ENCODE measurements at places on chromosomes 2 and 18. TPM values are rescaled to one million over a fixed set of nuclear protein-coding genes. Genes with fewer than 3 reads are reported as not detected.
A peak's percentile ranks its signal among the peaks of the same experiment; 100 is the strongest.

SNORC gene
- 0.72 TPM for total RNA-seq

- no peak for DNase-seq
Observed at GRCh38 chr18:10559553-10560451, 34.0 kb downstream of the NAPG start.

- no peak for DNase-seq
Observed at GRCh38 chr2:76197842-76198448, 487.2 kb upstream of the GCFC2 start.

LPIN2 gene
- 48.1 TPM for total RNA-seq

ICOS gene
- not detected for total RNA-seq

DNA sequence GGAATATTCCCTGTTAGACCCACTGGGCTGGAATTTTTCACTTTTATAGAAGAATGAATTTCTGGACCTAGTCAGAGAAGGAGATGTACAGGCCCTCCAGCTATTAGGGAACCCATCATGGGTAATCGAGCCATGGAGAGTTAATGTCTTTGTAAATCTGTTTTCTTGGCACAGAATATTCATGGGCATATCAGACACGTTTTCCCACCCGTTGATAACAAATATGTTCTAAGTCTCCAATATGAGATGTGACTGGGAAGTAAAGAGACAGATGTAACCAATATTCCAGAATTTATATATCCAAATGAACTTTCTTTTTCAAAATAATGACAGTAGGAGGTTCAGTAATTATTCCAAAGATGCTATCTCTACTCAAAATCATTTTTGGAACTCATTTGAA, 38.7 kb downstream of the CCDC85A start:
- DNase-seq: no peak

SLC9A4 gene
- total RNA-seq: not detected

DNA sequence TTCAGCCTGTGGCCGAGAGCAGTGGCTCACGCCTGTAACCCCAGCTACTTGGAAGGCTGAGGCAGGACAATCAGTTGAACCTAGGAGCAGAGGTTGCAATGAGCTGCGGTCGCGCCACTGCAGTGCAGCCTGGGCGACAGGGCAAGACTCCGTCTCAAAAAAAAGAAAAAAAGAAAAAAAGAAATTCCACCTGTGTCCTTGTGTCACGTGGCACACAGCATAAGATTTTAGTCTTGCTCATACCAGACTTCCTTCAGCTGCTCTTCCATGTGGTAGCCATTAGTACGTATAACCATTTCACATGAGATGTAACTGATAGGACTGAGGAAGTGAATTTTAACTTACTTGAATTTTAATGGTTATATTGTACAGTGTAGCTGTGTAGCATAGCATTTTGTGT, 4.0 kb downstream of the NOP58 start:
- no peak for DNase-seq

GKN1 gene
- 0.29 TPM for total RNA-seq

DNA sequence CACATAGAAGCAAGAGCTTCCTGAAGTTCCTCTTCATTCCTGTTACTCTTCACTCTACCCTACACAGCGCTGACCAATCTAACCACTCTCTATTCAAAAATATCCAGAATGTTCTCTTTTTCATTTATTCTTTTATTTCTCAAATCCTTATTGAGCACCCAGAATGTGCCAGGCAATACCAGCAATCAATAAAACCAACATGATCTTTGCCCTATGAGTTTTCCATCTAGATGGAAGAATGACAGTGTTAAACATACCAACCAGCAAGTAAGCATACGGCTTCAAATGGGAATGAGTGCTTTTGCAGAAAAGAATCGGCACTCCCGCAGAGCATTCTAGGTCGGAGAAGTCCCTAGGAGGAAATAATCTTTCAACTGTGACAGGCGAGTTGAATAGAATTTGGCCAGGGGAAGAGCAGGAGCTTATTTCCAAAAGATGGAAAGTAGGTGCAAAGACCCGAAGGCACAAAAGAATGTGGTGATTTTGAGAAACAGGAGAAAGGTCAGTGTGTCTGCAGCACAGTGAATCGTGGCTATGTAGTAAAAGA, 217.8 kb upstream of the MEIS1 start:
- DNase-seq: no peak

DNA sequence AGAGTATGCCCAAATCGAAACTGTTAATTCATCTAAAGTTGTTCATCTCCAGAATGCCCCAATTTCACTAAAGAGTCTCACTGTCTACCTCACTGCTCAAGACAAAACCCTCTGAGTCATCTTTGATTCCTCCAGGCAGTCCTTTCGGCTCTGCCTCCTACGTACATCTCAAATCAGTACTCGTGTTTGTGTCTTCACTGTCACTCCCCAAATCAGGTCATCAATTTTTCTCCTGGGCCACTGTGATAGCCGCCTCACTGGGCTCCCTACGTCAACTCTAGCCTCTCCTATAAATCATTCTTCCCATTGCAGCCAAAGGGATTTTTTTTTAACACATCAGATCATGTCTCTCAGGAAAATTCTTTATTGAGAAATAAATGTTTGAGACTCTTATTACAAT, 42.1 kb upstream of the TTC39C start:
- no peak for DNase-seq

SEPTIN10 gene
- total RNA-seq: 101 TPM

- no peak for DNase-seq
Observed at GRCh38 chr18:67035026-67035425, 431.1 kb upstream of the CDH19 start.

- DNase-seq: no peak
Observed at GRCh38 chr2:109185338-109185737, 56.3 kb downstream of the SH3RF3 start.

GRCh38 chr2:56077359-56077915, 106.4 kb upstream of the CCDC85A start:
- no peak for DNase-seq

GRCh38 chr2:120017201-120017600, 4.3 kb downstream of the EPB41L5 start:
- peak; percentile 53 for DNase-seq

KLF7 gene
- total RNA-seq: 31.1 TPM

GRCh38 chr2:68368654-68369336, 3.7 kb downstream of the PLEK start:
- peak; percentile 94 for DNase-seq

DNA sequence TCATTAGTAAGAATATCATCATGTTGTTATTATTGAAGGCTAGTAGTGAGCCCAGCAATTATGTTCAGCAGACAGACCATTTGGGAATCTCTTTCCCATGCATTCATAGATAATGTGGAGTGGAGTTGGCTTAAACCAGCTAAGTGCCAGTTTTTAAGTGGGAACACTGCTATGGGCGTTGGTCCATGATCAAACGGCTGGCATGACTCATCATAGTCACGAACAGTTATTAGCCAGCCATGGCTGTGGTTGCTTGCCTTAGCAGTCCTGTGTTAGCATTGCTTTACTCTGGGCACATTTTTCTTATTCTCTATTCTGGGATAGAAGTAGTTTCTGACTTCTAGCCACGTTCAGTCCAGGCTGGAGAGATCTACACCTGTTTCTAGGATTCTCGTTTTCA, 17.7 kb downstream of the EIF4E2 start:
- peak; percentile 90 for DNase-seq

DNA sequence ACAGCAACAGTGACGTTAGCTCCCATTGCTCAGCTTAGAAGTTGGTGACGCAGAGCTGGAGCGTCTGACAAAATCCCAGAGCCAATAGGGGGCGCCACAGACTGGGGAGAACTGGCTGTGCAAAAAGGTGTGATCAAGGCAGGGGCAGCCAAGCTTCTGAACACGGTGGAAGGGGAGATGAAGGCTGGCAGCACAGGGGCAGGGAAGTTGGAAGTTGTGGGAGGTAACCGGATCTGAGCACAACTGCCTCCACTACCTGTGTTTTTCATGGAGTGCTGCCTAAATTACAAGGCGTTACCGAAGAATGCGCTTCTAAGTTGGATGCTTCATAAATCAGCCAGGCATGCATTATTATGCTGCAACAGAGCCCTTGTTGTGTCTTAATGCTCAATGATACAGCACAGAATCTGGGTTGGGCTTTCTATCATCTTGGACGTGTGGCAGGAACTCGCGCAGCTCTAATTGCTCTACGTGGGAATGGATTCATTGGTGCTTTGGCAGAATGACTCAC, 370.0 kb downstream of the SLC4A3 start:
- no peak for DNase-seq

DNA sequence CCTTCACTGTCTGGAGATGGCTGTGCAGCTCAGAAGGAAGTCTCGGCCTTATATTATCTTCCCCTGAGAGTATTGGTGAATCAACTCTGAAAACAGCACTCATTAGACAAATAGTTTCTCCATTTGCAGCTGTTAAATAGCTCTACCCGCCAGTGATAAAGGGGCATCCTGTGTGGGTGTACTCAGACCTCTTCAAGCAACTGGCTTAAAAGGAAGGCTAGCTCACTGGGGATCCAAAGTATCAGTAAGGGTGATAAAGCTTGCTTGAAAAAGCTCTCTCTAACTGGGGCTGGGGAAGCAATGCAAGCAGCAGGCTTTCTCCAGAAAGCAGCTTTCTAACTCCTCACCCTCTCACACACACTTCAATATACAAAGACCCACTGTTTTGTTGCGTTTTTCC, 64.9 kb upstream of the PSMD14 start:
- no peak for DNase-seq

DNA sequence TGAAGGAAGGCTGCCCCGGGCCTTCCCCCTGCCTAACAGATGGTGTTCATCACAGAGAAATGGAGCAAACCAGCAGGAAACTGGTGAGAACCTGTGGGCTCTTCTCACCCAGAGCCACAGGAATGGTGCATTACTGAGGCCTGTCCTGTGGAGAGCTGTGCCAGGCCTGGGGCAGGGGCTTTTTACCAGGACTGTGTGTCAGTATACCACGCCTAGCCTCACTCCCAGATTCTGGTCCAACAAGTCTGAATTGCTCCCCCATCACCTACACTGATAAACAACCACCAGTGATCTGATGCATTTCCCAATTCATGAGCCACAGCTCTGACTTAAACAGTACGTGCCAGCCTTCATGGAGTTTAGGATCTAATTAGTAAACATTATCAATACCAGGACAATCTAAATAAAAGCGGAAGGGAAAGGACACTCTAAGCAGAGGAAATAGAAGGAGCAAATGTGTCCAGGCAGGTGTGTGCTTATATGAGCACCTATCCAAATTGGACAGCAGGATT, 8.9 kb upstream of the DGUOK start:
- no peak for DNase-seq

GRCh38 chr2:23635442-23636340, 250.7 kb downstream of the KLHL29 start:
- peak; percentile 62 for DNase-seq

TMEM163 gene
- under 0.01 TPM for total RNA-seq

CDH20 gene
- not detected for total RNA-seq

DNA sequence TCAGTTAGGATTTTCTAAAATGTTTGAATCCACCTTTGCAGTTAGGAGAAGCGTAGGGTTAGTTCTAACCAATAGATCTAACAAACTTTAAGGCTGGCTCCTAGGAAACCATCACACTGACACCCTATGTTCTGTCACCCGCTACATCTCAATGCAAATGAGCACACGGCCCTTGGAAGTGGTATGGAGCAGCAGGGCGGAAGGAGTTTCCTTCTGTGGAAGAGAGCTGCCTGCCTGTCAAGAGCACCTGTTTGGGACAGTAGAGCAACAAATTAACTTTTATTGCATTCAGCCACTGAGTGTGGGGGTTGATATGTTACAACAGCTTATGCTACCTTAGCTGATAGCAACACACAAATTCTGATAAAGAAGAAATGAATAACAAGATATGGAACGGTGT, 306.9 kb upstream of the RAB6C start:
- DNase-seq: no peak

DNA sequence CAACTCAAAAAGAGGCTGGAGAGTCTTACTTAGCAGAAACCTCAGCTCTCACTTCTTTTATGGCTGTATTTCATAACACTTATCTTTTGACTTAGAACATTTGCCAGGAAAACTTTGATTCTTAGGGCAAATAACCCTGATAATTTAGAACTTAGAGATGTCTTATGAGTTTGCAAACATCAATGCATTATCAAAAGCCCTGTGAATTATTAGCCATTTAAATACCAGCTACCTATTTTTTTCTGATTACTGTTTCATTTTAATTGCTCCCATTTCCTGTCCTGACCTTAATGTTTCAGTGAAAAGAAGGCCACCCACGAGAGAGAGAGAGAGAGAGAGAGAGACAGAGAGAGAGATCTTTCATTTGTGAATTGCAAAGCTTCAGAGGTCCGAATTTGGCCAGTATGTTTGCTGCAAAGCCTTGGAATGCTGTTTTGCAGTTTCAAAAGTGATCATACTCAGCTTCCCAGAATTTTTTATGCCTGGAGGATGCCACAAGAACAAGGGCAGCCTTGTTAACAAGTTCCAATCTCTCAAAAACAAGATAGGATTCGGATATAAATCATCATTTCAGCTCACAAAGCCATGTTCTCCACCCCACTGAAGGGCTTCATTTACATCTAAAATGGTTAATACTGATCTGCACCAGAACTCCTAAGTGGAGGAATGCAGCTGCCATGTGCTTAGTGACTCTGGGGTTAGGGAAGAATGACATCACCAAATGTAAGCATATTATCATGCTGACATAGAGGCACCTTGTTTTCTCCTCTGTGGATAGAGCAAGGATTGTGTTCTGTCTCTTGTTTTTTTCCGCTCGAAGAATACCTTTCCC, 478.2 kb downstream of the ARHGAP15 start:
- DNase-seq: peak; percentile 60

DNA sequence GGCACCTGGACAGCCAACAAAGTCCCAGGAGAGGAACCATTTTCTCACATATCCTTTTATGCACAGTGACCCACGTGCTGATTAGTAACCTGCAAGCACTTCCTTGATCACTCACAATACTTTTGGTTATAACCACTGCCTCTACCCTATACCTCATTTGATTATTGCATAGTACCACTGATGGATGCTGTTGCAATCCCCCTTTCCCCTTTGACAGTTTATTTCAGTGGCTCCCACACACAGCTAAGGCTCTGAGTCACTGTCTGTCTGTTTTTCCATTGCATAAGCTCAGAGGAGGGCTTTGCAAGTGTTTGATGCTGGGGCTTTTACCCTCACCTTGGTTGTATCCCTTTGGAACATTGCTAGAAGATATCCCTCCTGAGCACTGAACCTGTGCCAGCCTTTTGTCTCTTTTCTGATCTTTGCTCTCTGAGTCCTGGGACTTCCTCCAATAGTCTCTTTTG, 101.7 kb upstream of the RBBP8 start:
- DNase-seq: no peak

SLC19A3 gene
- 0.36 TPM for total RNA-seq

SAG gene
- total RNA-seq: not detected

DNA sequence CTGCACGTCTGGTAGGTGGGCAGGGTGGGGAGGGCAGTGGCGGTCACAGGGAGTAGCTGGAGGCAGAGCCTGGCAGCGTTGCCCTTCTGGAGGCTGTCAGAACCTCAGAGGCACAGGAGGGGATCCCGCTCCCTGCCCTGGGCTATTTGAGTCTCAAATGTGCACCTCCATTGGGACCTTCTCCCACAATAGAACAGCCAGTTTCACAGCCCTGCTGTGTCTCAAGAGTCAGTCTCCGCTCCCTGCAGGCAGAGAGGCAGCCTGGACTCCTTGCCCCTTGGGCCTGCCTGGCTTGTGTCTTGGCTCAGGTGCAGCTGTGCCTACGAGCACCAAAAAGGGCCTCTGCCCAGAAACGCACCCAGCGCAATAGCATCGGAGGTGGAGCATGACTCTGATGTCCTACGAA, 57.4 kb downstream of the FAM168B start:
- peak; percentile 81 for DNase-seq

KIF5C gene
- 0.36 TPM for total RNA-seq
